Sciatic nerve (tissue), 2 donors: ENCODE measurements at places on chromosomes 5 and 9. TPM values are rescaled to one million over a fixed set of nuclear protein-coding genes. Genes with fewer than 3 reads are reported as not detected.

- no peak for DNase-seq
Measured at GRCh38 chr5:173719731-173720082, 103.3 kb upstream of the BOD1 start.

- DNase-seq, result no peak
Measured at GRCh38 chr5:116265471-116265870, 180.6 kb downstream of the COMMD10 start.

DNA sequence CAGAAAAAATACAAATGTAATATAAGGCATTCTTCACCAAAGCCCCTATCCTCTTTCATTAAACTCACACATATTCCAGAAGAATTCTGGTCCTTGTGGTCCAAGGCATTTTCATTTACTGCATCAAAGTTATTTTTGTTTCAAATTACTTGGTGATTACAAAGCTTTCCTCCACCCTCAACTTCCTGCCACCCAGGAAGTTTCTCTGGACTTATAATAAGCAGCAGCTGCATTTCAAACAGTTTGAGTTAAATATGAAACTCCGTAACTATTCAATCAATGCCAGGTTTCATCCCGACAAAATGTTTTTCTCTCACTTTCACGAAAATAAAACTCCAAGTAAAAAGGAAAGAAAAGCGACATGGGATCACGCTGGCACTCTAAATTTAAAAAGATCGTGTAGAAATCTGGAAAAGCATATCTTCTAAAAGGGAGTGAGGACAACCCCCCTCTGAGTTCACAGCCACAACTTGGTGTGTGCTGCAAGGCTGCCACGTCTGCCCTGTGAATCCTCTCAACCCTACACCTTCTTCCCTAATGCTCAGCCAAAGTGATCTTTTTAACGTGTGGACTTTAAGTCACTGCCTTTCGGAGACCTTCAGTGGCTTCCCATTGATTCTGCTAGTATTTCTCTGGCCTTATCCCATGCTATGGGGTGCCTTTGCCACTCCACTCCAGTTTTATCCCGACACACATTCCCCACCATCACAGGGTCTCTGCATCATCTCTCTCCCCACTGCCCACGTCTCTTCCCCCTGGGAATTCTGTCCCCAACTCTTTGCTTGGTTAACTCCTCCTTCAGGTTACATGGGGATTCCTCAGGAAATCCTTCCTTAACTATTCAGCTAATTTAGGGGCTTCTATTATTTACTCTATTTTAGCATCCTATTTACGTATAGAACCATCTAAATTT lies 91.1 kb upstream of the CER1 start:
- no peak for DNase-seq

MTMR12 gene
- total RNA-seq, result 40.6 TPM

DNA sequence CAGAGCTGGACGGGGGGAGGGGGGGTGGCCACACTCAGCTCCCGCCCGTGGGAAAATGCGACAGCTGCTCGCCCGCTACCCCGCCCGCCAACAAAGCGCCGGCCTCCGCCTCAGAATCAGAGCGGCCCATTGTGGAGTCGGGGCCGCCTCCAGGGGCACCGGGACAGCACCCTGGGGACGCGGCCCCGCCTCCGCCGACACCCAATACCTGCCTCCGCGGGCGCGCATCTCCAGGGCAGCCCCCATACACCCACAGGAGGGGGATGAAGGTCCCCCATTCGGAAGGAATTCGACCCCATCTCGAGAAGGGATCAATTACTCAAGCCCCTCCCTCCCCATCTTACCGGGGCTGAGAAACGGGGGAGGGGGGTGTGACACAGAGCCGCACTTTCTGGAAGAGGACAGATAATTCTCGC lies 1.3 kb downstream of the NOTCH1 start:
- DNase-seq, result peak; percentile 87

DNA sequence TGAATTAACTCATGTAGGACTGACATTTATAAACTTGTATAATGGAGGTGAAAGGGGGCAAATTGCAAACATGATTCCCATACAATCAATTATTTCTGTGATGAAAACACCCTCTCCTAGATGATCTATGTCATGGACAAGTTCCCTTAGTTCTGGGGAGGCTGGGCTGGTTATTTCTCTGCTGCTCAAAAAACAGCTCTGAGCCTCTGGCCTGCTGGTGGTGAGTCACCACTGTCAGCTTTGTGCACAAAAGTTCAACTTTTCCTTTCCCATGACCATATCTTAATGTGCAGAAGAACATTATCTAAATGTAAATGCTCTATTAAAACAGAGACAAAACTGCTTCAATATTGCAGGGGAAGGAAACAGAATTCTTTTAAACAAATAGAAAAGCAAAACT lies 85.0 kb downstream of the HMHB1 start:
- no peak for DNase-seq

- DNase-seq, result no peak
Measured at GRCh38 chr5:53819482-53819881, 259.0 kb downstream of the NDUFS4 start.

DNA sequence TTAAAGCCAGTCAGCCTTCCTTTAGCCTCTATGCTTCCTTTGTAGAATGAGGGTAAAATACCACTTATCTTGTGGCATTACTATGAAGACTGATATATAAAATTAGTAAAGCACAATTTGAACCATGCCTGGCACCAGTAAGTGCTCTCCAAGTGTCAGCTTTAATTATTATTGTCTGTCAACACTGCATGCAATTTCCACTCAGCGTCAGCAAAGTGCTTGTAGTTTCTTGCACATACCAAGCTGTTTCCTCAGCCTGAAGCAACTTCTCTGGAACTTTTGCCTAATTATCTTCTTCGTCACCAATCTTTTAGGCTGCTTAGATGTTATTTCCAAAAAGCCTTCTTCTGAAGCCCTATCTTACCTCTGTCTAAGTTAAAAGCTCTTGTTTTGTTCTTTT lies 177.3 kb downstream of the CDC42SE2 start:
- DNase-seq, result no peak

DNA sequence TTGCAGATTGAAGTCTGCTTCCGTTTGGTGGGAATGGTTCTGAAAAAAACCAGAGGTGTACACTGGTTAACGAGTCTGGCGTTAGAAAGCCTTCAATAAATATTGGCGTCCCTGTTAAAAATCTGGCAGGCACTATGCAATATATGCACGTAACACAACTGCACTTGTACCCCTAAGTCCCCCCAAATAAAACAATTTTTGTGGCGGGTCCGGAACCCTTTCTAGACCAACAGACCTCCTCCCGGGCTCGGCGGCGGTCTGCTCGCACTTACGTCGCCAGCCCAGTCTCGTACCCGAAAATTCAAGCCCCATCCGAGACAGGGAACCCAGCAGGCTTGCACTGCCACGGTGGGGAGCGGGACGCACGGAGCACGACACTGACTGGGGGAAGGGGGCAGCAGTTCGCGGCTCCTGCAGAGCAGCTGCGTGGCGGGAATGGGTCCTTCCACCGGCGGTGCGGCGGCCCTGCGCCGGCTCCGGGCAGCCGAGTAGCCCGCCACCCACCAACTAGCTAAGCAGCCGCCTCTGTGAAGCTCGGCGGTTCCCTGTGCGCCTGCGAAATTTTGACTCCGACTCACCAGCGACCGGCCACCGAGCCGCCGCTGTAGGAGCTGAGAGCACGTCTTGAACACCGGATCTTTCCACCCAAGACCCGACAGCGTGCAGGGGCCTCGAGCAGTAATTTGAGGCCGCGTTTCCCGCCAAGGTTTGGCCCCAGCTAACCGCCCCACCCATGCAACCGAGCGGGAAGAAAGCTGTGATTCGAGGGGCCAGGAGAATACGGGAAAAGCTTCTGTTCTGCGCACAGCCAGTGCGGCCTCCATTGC lies 3.9 kb downstream of the MCIDAS start:
- no peak for DNase-seq

GRCh38 chr9:94002316-94003140 lies 47.4 kb upstream of the BARX1 start:
- no peak for DNase-seq

DNA sequence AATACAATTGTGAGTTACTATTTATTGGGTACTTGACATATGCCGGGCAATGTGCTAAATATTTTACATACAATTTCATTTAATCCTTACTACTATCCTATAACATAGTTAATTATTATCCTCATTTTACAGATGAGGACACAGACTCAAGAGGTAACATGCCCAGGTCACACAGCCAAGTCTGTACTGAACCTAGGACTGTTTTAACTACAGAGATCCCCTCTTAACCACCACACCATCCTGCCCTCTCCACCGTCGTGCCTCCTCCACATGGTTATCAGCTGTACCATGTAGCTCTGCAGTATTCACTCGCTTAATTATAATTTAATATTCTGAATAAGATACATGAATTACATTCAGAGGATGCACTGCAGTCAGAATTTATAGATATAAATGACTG lies 5.3 kb downstream of the RAB14 start:
- DNase-seq, result no peak

CD74 gene
- total RNA-seq, result 989 TPM

DNA sequence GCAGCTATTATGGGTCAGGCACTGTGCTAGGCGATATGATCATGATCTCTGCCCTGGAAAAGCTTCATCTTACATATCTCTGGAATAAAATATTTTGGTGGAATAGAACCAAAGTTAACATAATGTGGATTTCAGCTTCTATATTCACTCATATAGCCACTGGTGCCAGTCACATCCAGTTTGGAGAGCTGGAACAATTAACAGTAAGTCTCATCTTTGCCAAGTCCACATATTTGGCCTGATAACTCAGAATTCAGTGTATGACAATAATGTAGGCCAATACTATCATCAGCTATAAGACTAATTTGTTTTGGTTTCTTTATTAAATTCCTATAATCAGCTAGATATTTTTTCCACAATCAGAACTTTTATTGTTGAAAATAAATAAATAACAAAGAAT lies 5.9 kb upstream of the FAM13B start:
- no peak for DNase-seq

- DNase-seq, result no peak
Measured at GRCh38 chr5:111280282-111280951, 56.2 kb downstream of the CAMK4 start.

DNA sequence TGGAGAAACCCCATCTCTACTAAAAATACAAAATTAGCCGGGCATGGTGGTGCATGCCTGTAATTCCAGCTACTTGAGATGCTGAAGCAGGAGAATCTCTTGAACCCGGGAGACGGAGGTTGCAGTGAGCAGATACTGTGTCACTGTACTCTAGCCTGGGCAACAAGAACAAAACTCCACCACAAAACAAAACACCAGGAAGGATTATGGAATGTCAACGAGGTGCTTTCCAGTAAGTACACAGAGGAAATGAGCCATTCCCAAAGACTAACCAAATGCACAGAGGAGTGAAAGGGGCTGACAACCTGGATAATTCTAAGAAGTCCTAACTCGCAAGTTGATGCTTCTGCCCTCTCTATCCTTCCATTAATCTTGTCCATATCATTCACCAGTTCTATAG lies 126.1 kb upstream of the RETREG1 start:
- DNase-seq, result no peak

DNA sequence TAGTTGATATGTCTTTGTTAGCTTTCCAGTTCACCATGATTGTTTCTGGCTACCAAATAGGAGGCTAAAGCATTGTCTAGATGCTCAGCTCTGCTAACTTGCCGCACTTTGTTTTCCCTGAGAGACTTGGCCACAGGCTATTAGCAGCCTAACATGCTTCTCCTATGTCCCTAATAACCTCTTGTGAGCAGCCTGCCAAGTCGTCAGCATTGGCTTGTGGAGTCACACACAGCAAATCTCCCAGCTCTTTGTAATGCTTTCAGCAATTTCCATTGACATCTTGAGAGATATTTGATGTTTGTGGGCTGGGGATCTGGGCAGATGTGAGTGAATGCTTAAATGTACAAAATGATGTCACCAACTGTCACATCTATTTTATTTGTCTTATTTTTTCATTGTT lies 346.9 kb downstream of the KDM4C start:
- no peak for DNase-seq

DNA sequence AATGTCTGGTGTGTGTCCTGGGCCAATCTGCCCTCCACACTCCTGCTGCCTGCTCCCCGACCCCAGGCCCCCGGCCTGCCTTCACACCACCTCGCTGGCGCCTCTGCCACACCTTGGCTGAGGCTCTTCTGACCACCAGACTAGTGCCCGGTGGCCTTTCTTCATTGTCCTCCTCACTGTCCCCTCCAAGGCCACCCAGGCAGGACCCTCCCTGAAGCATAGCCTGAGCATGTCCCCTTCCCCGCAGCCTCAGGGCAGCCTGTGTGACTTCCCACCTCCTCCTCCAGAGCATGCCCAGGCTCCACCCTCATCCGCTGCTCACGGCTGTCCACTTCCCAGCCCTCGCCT lies 154.6 kb downstream of the OLFM1 start:
- DNase-seq, result no peak

DNA sequence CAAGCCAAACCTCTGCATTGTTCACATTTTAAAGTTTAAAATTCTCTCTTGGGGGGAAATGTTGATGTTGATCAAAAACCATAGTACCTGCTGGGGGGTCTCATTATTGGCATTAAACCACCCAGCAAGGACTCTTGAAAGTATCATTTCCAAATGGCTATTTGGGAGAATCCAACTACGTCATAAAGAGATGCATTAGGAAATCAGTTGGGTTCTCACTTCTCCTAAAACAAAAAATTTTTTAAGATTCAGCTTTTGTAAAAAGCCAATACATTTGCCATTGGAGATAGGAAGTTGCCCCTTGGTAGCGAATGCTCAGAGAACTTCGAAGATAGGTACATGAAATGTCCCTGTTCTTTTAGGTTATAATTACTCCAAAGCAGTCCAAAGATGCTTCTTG lies 96.4 kb downstream of the GNAQ start:
- no peak for DNase-seq

- DNase-seq, result no peak
Measured at GRCh38 chr5:146205499-146206202, 2.2 kb downstream of the RBM27 start.

DNA sequence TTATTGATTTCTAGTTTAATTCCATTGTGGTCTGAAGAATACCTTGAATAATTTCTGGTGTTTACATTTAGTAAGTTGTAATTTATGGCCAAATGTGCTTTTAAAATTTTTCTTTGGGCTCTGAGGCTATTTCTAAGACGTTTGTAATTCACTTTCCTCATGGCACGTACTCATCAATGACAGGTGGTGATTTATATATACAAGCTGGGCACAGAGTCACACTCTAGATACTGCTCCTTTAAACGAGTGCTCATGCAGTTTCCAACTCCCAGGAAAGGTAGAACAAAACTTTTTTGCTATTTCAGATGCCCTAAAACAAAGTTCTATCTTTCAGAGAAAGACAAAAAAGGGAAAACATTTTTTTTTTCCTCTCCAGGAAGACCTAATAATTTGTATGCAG lies 146.9 kb downstream of the AUH start:
- DNase-seq, result no peak

CARTPT gene
- not detected for total RNA-seq

- no peak for DNase-seq
Measured at GRCh38 chr9:21777701-21778100, 24.7 kb upstream of the MTAP start.

GRCh38 chr5:1144638-1145396 lies 33.0 kb upstream of the SLC12A7 start:
- no peak for DNase-seq
